ENCODE measurements at places on chromosomes 13 and 19.

DNA sequence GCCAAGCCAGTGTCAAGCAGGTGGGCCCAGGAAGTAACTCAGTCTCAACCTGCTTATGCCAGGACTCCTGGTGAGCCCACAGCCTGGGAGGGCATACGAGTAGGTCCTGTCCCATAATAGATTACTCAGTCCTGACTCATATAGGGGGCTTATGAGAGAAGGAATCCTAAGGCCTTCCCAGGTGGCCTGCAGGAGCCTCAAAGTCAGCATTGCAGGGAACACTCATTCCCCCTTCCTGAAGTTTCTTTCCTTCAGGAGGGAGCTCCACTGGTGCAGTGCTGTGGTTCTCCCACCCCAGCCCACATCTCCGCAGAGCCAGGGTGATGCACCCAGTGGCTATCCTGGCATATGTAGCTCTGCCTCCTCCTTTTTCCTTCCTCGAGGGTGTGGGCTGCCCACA is 137.3 kb downstream of the ZIC5 start:
- DNase-seq = no peak

GRCh38 chr19:14381689-14382474 is 638 bp downstream of the ADGRE5 start:
- peak; percentile 72 for DNase-seq

GRCh38 chr19:55581823-55582223 is 1.2 kb upstream of the ZNF579 start:
- DNase-seq = peak; percentile 61

GRCh38 chr19:10712754-10713153 is 5.1 kb upstream of the DNM2 start:
- no peak for DNase-seq

- DNase-seq = no peak
Observed at GRCh38 chr19:30935146-30935545, 414.1 kb downstream of the TSHZ3 start.
